Stimulated activated naive CD4-positive, alpha-beta T cell treated with Interleukin-2 at 50 U/mL for 16 hours (primary cell): ENCODE measurements at places on chromosomes 1 and 21.

DNA sequence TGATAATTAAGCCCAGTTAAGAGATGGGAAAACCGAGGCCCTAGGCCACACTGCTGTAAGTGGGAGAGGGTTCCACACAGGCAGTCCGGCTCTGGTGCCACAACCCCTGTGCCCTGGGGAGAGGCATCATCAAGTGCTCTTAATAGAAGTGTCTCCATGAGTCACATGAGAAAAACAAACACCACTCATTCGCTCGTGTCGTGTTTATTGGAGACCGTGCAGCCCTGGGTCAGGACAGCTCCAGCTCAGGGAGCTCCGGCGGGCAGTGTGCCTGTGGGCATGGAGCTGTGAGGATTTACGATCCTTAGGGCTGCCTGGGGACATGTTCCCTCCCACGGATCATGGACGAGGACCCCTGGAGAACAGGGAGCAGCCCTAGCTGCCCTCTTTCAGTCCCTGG lies 658.5 kb downstream of the AJAP1 start:
- no peak for DNase-seq

DNA sequence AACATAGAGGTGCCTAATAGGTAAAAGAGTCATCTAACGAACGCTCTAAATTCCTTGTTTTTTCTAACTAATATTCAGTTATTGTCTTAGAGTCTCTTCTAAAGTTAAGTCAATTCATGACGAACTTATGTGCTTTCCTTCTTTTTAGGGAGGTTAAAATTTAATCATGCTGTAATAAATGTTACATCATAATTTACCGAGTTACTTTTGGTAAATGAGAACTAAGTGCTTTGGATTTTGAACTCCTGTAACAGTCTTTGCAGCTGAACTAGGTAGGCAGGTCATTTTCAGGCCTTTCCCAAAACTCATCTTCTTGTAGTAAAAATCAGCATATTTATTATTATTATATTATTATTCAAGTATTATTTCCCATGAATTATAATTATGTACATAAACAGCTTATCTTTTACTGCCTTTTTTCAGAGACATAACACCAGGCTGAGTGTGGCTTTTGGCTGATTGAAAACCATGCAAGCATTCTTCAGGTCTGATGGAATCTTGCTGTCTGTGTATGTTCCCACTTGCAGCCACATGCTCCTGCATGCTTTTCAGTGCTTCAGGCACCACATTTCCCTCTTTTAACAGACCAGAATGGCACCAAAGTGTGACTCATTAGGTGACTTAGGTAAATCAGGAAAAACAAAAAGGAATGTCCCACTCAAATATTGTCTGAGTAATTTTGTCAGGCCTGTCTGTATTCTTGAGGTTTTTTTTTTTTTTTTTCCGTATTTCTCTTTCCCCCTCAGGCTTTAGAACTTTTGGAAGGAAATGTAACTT lies 81.0 kb upstream of the CD55 start:
- no peak for DNase-seq

- no peak for DNase-seq
These were observed 92.4 kb upstream of the ERG start for GRCh38 chr21:38590449-38591217.

DNA sequence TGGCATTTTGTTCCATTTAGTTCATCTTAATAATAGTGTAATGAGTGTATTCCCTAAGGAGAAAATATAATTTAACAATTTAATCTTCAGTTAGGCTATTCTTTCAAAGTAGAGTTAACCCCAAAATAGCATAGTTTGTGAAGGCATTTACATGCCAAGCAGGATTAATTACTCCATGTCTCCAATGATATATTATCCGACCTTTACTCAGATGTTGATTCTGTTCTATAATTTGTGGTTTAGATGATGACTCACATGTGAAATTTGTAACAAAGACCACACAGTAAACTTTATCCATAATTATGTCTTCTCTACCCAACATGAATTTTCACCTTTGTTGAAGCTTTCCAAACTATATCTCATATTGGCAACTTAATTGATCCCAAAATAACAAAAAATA lies 2065.2 kb downstream of the MRPL39 start:
- DNase-seq, result no peak

- DNase-seq, result no peak
These were observed 45.4 kb upstream of the USP1 start for GRCh38 chr1:62391369-62391971.

GRCh38 chr1:70044832-70045231 lies 160.5 kb downstream of the LRRC40 start:
- no peak for DNase-seq

DNA sequence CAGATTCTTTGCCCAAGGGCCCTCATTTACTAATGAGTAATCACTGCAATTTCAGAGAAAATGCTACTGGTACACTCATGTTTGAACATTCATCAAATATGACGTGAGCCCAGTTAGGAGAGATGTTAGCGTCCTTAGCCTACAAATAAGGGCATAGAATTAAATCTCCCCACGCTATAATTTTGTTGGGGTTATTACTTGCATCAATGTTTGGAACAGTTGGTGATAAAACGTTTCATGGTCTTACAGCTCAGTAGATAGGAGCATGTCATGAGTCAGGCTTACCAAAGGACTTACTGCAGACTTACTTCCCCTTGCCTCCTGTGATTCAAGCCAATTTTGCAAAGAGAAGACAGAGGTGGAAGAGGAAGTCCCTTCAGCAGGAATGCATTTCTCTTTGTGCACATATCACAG lies 304.0 kb downstream of the KIF26B start:
- no peak for DNase-seq

- DNase-seq, result peak; percentile 35
These were observed 1.1 kb downstream of the AGTRAP start for GRCh38 chr1:11736746-11737639.

- peak; percentile 52 for DNase-seq
These were observed at the start of gene PSEN2 for GRCh38 chr1:226870401-226871279. Gene PSEN2, plus strand, starts transcription at chr1:226870616. Its CDS starts 11,292 bp downstream, at chr1:226881908.

DNA sequence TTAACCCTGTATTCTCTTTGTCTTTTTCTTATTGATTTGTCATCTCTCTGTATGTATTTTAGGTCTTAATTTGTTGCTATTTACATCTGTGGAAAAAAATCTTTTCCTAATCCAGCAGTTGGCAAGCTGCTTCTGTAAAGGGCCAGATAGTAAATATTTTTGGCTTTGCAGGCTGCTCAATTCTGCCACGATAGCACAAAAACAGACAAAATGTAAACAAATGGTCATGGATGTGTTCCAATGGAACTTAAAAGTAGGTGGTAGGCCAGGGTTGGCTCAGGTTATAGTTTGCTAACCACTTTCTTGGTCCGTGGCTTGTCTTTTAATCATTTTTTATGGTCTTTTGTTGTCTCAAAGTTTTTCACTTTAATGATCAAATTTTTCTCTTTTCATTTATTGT lies 371.8 kb downstream of the HHAT start:
- no peak for DNase-seq

DNA sequence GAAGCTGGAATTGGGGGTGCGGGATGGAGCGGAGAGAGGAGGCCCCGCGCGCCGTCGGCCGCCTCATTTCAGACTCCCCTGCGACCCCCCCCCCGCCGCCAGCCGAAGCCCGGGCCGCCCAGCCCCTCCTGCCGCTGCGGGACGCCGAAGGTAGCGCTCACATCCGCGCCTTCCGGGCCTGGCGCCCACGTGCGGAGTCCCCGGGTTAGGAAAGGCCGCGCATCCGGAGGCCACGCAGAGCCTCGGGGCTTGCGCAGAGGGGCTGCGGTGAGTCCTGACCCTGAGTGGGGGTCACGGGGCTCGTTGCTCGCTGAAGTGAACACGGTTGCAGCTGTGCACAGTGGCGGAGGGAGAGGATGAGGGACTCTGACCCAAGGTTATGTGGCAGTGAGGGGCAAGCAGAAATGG lies 552 bp upstream of the ZNF496 start:
- DNase-seq, result peak; percentile 43

DNA sequence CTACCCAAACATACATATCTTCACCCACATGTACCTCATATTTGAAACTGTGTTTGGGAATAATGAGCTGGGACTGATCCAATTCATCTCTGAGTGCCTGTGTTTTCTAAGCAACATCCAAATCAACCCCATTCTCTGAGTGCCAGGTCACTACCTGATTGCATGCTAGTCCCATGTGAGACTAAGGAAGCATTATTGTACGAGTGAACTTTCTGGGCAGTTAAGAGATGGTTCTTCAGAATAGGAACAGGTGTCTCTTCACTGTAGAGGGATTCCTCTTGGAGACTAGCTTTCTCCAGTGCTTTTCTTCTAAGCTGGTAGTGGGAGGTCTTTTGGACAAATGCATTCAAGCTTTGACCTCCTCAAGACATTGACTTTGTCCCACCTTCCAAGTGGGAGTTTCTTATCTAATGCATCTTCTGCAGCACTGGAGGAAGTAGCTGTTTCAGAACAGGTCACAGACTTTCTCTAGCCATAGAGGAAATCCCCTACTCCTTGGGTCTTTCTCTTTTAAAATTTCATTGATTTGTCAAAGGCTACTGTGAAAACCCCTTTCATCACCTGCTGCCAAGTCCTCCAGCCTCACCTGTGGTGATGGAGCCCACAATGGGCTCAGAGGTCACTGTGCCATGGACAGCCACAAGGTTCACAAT lies 172.0 kb upstream of the KIAA0040 start:
- DNase-seq, result no peak

DNA sequence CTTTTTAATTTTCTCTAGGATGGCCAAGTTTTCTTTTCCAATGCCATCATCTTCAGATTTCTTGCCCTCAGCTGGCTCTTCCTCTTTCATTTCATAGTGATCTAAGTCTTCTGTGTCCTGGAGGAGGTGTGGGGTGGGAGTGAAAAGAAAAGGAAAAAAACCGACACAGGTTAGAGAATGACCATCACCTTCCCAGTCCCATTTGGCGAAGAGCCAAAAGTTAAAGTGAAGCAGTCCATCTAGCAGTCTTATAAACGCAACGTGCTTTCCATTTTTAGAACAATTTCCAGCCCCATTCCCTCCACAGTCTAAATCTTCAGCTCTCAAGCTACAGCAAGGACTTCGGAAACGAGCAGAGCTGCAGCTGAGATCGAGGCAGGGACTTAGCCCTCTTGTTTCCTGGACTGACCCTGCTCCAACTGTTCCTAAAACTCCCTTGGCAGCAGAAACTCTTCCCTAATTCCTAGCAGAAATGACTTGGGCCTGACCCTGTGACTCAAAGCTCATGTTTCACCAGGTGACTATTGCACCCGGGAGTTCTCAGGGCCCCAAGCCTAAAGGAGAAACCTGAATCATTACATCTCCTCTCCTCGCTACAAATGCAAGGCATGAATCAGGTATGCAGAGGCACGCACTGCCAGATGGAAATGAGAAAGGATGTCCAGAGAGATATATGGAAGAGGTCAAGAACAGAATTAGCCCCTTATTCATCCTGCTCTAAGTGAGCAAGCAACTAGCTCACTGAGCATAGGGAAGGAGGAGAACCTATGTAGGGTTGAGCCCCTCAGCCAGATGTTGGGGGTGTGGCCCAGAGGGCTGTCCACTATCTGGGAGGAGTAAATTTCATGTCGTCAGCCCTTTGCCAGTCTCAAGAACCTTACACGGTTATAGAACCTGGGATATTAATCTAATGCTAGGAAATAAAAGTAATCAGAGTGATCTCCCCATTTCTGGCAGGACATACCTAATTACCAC lies 5.1 kb downstream of the UBE2Q1 start:
- DNase-seq, result no peak

- DNase-seq, result no peak
These were observed 67.6 kb downstream of the MAP3K21 start for GRCh38 chr1:233394860-233395717.

DNA sequence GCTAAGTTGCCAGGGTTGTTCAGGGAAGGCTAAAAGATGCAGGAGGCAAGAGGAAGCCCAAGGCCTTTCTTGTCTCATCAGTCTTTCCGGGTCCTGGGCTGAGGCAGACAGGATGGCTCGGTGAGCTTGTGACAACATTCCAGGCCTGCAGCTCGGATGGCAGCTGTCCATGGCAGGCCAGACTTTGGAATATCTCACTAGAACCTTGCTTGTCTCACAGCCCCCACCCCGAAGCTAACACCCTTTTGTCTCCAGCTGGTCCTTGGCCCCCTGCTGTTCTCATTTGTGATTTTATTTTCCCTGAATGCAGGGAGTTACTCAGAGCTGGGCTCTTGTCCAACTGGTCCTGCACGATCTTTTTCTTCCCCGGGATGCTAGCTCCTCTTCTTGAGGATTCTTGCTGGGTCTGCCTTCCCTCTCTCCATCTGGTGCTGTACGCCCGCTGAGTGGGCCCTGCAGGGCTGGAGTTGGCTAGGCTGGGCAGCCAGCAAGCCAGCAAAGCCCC lies 477.2 kb upstream of the CAMK1G start:
- DNase-seq, result no peak

GRCh38 chr1:58964428-58964827 lies 180.6 kb upstream of the JUN start:
- DNase-seq, result no peak

- no peak for DNase-seq
These were observed 139.8 kb downstream of the NCAM2 start for GRCh38 chr21:21137986-21138385.

DNA sequence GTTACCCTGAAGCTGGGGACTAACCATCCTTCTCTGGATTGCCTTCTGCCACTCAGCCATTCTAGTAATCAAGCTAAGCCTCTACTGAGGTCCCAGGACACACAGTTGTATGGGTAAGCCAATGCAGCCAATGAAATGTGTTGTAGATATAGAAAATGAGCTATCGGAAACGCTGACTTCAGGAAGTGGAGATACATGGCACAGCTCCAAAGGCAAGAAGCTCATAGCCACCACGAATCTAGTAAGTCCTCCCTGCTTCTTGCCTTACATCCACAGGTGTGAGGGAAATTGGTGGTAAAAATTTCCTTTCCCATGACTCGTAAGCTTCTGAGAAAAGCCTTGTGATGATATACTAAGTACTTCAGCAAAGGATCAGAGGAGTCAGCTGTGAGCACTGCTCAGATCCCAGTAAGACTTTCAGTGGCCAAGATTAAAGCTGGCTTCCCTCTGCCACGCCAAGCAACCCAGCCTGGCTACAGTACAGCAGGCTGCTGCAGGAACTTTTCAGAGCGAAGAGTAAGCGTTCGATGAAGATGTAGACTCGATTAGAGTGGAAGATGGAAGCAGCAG lies 117.7 kb downstream of the SIM2 start:
- no peak for DNase-seq

DNA sequence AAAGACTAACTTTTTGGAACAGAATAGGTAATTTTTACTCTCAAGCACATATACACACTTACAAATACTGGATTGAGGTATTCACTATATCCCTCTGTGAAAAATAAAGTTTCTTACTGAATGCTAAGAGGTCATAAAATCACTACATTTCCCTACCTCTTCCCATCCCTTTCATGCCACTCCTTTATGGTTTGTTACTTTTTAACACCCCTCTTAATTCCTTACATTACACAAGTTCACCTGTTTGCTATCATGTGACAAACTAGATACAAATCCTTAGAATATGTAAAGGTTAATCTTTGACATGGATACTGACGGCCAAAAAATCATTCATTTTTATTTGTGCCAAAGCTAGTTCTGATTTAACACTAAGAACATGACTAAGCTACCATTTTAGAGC lies 6.8 kb upstream of the DCAF6 start:
- no peak for DNase-seq

DNA sequence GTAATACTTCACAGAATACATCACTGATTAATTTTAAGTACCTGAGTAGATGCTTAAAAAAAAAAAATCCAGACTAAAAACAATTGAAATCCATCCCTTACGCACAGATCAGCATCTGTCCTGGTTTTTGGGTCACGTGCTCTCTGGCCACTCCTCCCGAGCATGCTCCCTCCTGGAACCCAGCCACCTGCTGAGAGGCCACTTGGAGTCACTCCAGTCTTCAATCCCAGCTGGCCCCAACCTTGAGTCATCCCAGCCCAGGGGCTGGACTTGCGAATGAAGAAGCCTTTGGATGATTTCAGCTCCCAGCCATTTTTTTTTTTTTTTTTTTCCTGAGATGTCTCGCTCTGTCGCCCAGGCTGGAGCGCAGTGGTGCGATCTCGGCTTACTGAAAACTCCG lies 8.9 kb downstream of the MAP1LC3C start:
- no peak for DNase-seq

- no peak for DNase-seq
These were observed 1754.2 kb downstream of the BRINP3 start for GRCh38 chr1:188723332-188724020.
